ENCODE measurements at places on chromosomes 16 and 17. TPM values are rescaled to one million over a fixed set of nuclear protein-coding genes. Genes with fewer than 3 reads are reported as not detected.

The SLC13A2 gene
- 0.10 TPM for total RNA-seq

The SLC35G6 gene
- not detected for total RNA-seq

DNA sequence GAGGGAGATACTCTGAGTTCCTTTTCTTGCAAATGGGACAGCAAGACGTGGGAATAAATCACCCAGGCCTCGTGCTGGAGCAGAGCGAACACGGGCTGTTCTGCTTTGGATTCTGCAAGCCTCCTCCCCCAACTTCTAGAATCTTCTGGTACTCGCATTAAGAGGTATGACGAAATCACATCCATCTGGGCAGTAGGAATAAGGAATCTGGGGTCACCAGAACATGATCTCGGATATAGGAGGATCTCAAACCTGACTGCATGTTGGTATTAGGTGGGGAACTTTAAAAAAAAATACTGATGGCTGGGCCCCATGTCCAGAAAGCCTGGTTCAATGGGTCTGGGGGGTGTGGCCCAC lies 49.8 kb upstream of the USP7 start:
- no peak for DNase-seq

DNA sequence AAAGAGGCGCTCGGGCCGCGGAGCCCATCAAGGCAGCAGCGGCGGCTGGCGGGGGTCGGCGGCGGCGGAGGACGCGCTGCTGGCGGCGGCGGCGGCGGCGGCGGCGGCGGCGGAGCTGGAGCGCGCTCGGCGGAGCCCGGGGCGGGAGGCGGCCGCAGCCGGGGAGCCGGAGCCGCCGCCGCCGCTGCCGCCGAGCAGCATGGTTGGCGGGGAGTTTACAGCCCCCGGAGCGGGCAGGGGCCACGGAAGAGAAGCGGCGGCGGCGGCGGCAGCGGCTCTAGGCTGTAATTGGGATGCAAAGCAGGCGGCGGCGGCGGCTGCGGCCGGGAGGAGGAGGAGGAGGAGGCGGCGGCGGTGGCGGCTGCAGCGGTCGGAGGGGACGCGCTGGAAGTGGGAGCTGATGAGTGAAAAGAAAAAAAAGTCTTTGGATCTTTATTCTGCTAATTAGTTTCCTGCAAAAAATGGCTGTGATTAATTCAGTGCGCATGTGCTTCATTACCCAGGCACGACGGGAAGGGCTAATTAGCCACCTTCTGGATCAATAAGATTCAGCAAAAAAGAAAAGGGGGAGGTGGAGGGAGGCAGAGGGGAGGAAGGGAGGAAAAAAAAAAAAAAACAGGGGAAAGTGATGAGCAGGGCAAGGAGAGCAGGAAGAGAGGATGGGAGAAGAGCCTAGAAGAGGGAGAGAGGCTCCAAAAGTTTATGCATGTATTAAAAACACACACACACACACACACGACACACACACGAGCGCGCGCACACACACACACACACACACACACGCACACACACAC lies 10.9 kb upstream of the ZFHX3 start:
- DNase-seq = peak; percentile 89

DNA sequence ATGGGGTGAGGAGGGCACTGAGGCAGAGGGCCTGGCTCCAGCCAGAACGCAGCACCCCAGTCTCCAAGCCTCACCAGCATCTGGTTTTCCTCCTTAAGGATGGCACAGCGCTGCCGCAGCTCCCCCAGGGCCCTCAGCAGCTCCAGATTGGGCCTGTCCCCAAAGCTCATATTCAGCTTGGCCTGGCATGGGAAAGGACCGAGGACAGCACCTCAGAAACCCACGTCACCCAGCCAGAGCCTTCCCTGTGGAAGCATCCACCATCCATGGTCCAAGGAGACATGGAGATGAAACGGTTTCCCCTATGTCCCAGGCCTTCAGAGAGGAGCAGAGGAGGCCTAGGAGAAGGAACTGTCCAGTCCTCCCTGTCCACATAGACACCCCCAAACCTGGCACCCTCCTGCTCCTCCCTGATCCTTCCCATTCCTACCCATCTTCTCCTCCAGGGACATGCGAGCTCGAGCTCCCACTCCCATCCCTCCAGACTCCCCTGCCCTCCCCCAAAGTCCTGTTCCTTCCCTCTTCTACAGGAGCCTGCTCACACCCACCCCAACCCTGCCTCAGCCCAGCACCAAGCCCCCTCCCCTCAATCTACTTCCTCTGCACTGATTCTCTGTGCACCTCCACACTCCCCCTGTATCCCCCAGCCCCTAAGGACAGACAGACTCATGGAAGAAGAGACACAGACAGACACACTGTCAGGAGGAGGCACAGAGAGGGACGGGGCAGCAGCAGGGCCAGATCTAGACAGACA lies 1.8 kb downstream of the TSPOAP1 start:
- no peak for DNase-seq

GRCh38 chr17:27457731-27458523 lies 1.7 kb downstream of the KSR1 start:
- DNase-seq = no peak

DNA sequence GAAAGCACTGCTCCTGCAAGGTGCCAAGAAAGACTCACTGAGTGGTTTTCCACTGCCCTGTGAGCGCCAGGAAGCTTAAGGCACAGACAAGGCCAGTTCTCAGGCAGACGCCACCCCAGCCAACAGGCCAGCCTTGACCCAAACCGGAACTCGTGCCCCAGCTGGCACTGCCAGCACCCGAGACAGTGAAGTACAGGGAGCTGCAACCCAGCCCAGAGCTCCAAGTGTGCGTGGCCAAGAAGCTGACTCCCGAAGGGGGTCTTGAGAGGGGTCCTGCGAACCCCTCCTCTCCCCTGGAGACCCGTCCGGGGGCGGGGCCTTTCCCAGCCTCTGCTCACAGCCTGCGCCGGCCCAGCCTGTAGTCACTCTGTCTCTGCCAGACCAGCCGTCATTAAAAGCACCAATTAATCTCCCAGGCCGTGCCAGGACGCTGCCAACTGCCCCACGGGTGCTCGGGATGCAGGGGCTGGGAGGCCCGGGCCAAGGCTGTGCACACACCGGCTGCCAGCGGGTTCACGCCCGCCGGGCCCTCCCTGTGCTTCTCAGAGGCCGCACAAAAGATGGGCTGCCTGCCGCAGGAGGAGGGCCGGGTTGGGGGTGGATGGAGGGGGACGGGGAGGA lies 4.4 kb upstream of the SOX8 start:
- DNase-seq = no peak

GRCh38 chr16:1314399-1315068 lies 5.1 kb downstream of the UBE2I start:
- no peak for DNase-seq

- DNase-seq = no peak
Observed at GRCh38 chr16:31402687-31403086, 9.6 kb downstream of the ITGAD start.

GRCh38 chr17:35189291-35189690 lies 4.9 kb downstream of the SLC35G3 start:
- no peak for DNase-seq
